ENCODE measurements at places on chromosomes 4 and X.

DNA sequence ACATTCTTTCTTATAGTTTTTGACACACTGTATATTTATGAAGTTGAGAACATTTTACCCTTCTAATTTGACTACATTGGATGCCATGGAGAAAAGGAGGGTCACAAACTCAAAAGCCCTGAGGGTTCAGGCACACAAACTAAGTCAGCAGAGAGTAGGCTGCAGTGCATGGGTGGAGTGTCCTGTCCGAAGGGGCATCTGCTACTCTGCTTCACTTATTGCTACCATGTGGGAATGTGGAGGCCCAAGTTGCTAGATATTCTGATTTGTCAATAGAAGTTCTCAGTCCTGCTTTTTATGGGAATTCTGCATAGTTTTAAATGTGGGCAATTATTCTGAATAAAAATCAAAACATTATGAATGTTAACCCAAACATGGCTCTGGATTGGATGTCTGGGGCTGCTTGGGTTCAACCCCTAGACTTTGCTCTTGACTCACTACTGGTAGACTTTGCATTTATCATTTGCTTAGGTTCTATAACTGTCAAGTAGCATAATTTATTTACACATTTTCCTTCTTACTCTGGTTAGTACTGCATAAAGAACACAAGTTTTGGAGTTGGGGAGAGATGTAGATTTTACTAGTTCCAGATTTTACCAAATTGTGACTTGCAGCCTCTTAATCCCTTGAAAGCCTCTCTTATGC, 255.1 kb downstream of the SPRY1 start:
- no peak for DNase-seq

DNA sequence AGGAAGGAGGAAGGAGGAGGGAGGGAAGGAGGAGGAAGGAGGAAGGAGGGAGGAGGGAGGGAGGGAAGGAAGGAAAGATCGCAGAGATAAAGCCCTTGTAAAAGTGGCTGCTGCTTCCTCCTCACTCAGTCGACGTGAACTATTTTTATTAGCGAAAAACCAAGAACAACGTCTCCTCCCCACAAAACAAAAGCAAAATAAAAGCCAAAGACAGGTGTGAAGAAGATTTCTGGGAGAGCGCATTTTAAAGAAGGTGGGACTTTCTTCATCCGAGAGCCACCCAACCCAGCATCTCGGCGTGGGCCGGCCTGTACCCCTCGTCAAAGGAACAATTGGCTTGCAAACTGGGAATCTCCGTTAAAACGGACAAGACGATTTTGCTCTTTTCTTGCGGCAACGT, 40.7 kb upstream of the ASMTL start:
- no peak for DNase-seq

DNA sequence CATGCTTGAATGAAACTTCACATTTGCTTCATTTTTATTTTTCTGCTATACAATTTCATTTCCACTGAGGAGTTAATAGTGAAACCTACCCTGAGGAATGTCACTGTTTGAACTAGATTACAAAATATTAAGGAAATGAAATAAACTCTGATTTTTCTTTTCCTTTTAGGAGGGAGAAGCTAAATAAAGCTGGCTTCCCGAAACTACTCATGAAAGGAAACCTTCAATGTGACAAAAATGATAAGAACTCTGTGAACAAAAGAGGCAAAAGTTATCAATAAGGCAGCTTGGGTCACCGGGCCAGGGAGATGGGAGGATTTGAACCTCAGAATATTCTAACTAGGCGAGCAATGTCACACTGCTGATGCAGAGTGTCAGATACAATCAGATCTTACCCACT, 185.2 kb downstream of the APBB2 start:
- no peak for DNase-seq

DNA sequence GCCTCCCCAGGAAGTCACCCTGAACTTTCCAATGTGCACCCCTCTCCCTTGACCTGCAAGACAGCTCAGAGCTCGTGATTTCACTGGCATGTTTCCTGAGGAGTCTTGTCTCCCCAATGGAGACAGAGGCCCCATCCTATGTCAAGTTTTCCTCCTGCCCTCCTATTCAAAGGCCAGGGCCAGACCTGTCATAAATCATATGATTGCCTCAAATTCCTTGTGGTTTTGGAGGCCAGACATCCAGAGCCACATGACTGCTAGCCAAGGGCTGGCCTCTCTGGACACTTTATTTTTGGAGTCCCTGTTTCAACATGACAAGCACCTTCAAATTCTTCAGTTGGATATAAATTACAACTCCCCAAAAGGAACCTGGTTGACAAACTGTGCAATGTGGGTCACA, 76.0 kb upstream of the TFDP3 start:
- no peak for DNase-seq

- DNase-seq = no peak
Observed at GRCh38 chrX:8548446-8548845, 83.8 kb downstream of the VCX3B start.

DNA sequence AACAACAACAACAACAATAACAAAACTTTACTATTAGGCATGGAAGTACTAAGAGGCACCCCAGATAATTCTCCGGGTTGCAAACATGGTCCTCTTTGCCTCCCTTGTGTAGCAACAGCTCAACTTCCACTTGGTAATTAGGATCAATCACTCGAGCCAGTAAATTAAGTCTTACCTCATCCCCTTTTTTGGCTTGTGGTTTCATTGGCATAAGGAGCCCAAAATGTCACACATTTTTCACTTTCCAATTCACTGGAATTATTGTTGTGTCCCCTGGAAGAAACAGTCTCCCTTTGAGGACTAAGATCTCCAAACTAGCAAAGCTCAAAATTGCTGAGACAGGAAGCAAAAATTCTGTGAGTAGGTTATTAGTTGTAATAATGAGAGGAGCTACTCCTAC, 49.2 kb upstream of the HSD17B10 start:
- DNase-seq = no peak

- no peak for DNase-seq
Observed at GRCh38 chrX:45068569-45068968, 132.1 kb downstream of the DIPK2B start.

- DNase-seq = peak; percentile 31
Observed at GRCh38 chr4:13162886-13163285, 321.3 kb downstream of the RAB28 start.

- DNase-seq = peak; percentile 82
Observed at GRCh38 chr4:183098019-183098722, 886 bp upstream of the WWC2 start.

DNA sequence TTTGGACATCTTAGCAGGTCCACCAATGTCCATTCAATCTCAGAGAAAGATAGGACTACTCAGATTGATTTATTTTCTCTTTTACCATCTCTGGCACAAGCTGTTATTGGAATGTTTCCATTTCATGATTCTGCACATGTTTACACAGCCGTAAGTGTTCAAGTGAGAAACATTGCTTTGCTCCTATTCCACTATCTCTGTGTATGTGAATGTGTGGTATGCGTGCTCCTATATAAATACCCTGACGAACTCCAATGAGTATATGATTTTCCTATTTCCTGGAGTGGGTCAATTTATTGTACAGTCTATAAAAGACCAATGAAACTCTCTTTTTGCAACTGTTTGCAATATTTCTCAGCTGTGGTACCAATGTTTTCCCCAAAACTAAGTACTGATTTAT, 221.0 kb upstream of the GALNT7 start:
- no peak for DNase-seq

- DNase-seq = peak; percentile 79
Observed at GRCh38 chr4:8409264-8410065, 31.1 kb downstream of the ACOX3 start.

DNA sequence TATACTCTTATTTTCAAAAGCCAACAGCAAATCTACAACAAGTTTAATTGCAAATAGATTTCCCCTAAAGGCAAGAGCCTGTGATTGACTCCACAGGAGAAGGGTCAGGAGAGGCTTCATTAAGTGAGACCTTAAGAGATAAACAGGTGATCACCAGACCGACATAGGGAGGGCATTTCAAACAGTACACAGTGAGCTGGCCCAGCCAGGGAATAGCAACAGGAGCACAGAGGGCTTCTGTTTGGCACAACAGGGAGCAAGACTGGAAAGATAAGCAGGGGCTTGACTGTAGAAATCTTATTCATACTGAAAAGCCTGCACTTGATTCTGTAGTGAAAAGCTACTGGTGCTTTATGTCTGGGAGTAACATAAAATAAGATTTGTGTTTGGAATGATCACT, 3.9 kb downstream of the RUFY3 start:
- DNase-seq = no peak

DNA sequence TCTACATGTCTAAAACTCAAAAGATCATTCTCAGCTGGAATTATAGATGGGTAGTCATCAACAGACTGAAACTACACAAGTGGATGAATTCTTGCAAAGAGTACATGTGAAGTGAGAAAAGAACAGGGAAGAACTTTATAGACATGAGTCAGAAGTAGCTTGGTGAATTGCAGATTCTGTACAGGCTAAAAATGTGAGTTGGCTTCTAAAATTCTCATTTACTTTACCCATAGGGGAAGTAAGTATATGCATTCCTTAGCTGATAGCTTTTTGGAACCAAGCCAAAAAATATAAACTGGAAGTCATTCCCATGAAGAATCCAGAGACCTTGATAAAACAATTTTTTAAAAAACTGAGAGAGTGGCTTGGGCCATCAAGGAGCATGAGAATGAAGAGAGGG, 584.2 kb upstream of the FTHL17 start:
- DNase-seq = no peak

DNA sequence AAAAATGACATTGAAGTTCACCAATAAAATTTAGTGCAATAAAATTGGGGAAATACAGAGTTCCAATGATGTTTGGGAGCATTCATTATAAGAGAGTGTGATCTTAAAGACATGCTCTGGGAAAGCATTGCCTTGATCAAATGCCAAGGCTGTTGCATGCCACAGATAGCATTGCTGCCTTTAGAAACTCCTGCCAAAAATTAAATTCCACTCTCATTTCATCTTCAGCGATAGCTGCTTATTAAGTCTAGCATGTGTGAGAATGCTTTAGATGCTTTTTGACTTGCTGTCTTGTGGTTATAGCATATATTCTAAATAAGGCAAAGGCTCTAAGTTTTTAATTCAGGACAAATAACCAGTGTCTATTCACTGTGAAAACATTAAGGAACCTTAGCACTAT, 49.3 kb downstream of the NPNT start:
- DNase-seq = no peak

DNA sequence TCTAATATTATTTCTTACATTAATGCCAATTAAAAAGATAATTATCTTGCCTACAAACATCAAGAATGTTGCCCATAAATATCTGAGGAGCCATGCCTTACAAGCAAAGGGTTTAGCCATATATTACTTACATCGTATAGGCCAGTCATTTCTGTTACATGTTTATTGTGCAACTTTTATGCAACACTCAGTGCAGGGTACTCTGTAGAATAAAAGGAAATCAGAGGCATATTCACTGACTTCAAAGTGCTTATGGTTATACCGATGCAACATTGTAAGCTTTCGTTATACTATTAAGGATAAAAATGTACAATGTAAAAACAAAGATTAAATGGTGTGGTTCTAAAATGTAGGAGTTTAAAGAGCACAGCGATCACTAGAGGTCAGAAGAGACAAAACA, 315.9 kb downstream of the PCDH10 start:
- no peak for DNase-seq

DNA sequence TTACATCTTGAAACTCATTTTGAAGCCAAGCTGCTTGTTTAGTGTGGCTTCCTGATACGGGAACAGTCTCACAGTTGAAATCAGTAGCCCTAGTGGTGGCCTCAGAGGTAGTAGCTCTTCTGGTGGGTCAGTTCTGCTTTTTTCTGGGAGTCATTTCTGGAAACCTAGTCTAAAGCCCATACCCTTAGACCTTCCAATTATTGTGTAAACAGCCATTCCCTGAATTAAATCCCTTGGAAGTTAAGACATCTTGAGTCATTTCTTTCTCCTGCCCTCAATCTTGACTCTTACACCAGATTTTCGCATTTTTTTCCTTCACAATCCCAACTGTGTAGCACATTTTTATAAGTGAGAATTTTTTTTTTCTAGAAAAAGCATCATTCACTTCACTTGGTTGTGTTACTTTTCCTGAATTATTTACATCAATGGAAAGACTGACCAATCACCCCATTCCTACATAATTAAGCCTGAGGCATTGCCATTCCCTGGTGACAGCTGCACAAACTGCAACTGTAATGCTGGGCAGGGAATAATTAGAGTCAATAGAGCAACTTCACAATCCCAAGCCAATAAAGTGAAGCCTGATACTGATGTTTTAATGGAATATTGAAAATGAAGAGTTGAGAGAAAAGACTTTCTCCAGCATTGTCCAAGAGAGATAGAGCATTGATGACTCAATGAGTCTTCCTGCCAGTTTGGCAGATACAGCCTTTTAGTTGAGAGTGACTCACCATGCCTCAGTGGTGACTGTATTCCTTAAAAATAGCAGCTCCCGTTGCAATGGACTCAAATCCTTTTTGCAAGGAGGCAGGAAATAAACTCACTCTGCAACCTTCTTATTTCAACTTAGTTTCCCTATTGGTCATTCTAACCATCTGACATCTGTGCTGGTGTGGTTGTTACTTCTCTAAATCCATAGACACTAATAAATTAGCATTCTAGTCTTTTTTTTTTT, 13.0 kb upstream of the SEPSECS start:
- DNase-seq = no peak

- peak; percentile 47 for DNase-seq
Observed at GRCh38 chr4:153221783-153222706, 17.8 kb downstream of the TRIM2 start.

GRCh38 chrX:15299941-15300851, 15.2 kb downstream of the ASB11 start:
- no peak for DNase-seq

DNA sequence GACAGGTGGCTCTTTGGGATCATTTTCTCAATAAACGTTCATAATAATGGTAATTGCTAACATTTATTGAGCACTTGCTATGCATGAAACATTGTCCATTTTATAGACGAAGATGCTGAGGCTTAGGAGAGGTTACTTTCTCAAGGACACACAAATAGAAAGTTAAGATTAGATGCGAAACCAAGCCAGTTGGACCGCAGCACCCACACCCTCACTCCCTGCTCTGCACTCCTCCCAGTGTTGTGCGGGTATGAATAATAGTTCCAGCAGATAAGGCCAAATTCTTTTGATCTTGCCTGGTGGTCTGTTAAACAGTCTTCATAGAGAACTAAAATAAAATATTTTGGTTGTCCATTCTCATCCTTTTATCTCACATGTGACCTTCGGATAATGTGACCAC, 85.0 kb upstream of the BEND4 start:
- no peak for DNase-seq

DNA sequence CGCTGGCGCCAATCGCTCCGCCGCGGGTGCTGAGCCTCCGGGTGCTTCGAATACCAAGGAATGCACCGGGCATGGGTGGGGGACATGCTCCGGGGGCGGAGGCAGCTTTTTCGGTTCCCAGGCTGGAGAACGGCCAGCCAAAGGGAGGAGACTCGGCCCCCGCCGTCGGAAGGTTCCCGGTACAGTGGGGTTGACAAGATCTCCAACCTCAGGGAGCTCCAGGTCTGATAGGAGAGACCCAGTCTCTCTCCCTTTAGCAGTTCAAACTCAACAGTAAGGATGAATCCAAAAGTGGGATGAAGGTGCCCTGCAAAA, 29.1 kb upstream of the BCORL1 start:
- no peak for DNase-seq
